ENCODE measurements at places on chromosomes 5 and 9.

DNA sequence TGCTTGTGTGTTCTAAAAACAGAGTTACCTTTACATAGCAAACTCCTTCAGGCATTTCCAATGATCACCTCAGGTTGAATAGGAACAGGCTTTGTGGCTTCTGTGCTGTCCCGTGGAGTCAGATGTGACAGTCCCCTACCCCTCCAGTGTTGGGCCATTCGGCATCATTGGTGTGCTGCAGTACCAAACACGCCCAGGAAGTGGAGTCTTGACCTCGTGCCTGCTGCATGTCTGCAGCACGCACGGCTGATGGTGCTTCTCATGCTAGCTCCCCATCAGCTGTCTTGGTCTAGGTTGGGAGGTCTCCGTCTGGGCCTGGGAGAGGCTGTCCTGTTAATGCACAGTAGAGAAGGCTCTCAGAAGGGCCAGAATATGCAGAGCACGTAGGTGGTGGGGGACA lies 42.5 kb upstream of the PHF2 start:
- H3K4me1 ChIP-seq: no peaks in the 10 kb centered on the region
- no peak for DNase-seq
- no peak overlapping the region for H3K4me3 ChIP-seq
- H3K27me3 ChIP-seq: no peaks in the 10 kb centered on the region
- no peak overlapping the region for H3K27ac ChIP-seq
- H3K36me3 ChIP-seq: peaks cover 27% of the 10 kb centered on the region

- no peak overlapping the region for H3K27ac ChIP-seq
- DNase-seq: no peak
- no peaks in the 10 kb centered on the region for H3K27me3 ChIP-seq
- no peak overlapping the region for H3K4me3 ChIP-seq
Measured at GRCh38 chr5:27124590-27124989, 86.2 kb upstream of the CDH9 start.

DNA sequence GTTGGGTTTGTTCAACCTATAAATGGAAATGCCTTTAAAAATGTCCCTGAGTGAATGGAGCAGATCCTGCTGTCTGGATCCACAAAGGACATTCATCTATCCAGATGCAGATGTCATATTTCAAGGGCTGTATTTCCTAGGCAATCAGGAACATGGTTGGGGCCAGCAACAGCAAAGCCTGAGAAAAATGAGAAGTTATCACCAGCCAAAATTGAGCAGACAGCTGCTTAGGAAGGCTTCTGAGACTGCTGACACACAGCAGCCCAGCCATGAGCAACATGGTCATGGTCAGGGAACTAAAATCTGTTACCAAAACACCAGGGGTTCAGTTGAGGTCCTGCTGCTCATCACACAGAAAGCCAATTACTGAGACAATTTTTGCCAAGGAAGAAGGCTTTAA lies 9.2 kb upstream of the IL7R start:
- no peaks in the 10 kb centered on the region for H3K4me1 ChIP-seq
- no peaks in the 10 kb centered on the region for H3K36me3 ChIP-seq
- H3K27ac ChIP-seq: no peak overlapping the region

GRCh38 chr5:69415584-69415958 lies 655 bp downstream of the MARVELD2 start:
- peak; percentile 56 for DNase-seq
- peak overlapping the region; percentile 96 for H3K27ac ChIP-seq
- H3K27me3 ChIP-seq: no peaks in the 10 kb centered on the region
- peaks cover 27% of the 10 kb centered on the region for H3K4me1 ChIP-seq
- peaks cover 14% of the 10 kb centered on the region for H3K36me3 ChIP-seq
- H3K4me3 ChIP-seq: peak overlapping the region; percentile 63
